Activated T-helper 1 cell treated with anti-CD3 and anti-CD28 coated beads, Interleukin-12 subunit alpha, Interleukin-12 subunit beta, Interleukin-2, Interleukin-4 antibody, amounts not matched to agents 30 ng/mL and 10 ng/mL and 1 ng/mL, durations not matched to agents 14 hours and 24 hours and 36 hours (primary cell): ENCODE measurements at places on chromosomes 3 and 15. TPM values are rescaled to one million over a fixed set of nuclear protein-coding genes. Genes with fewer than 3 reads are reported as not detected.

The ZNF774 gene
- total RNA-seq: 1.6 and 2.1 TPM in 2 replicates

The SPINK8 gene
- not detected in 2 replicates for total RNA-seq

The KBTBD12 gene
- not detected in 2 replicates for total RNA-seq

The ATP2B2 gene
- total RNA-seq: not detected in 2 replicates

The DISP2 gene
- 0.02 and 0.54 TPM in 2 replicates for total RNA-seq

The EXD1 gene
- total RNA-seq: not detected in 2 replicates

The UPK1B gene
- total RNA-seq: not detected in 2 replicates

The CHRNA7 gene
- not detected in 2 replicates for total RNA-seq

The ALDH1L1 gene
- not detected in 2 replicates for total RNA-seq

The LRRIQ4 gene
- total RNA-seq: 0.10 and 0.12 TPM in 2 replicates

The PGBD4 gene
- 3.9 TPM in 2 replicates for total RNA-seq

The ABHD10 gene
- 37.7 and 42.9 TPM in 2 replicates for total RNA-seq

The PCSK6 gene
- 3.0 and 3.7 TPM in 2 replicates for total RNA-seq

The DLL4 gene
- 0.29 and 0.36 TPM in 2 replicates for total RNA-seq

The TMEM43 gene
- total RNA-seq: 40.4 and 41.3 TPM in 2 replicates

The EIF3J gene
- total RNA-seq: 163 and 168 TPM in 2 replicates

The SH3BP5 gene
- total RNA-seq: 28.0 and 30.3 TPM in 2 replicates

The CASR gene
- not detected in 2 replicates for total RNA-seq

The SHC4 gene
- total RNA-seq: 25.7 and 26.4 TPM in 2 replicates

The KCNH8 gene
- not detected in 2 replicates for total RNA-seq

The GPR62 gene
- total RNA-seq: not detected in 2 replicates

The RBP2 gene
- not detected in 2 replicates for total RNA-seq
